T-helper 22 cell (primary cell): ENCODE measurements at places on chromosomes 5 and 9.

- DNase-seq = no peak
These were observed 3.8 kb downstream of the IFNA1 start for GRCh38 chr9:21443849-21444625.

GRCh38 chr5:128532127-128532526 is 5.9 kb downstream of the FBN2 start:
- no peak for DNase-seq

DNA sequence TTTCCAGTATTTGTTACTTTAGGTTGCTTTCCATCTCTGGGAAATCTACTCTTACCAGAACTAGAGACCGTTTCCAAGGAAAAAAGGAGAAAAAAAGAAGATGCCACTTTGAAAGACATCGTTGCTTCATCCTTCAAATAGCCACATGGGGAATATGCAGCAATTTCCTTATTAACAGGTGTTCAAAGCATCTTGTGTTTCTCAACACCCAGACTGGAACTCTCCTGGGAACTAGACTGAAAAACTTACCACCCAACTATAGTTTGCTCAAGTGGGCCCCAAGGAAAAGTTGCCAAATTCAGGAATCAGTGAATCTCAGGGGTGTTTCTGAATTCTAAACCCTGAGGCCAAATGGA is 80.0 kb upstream of the JAK2 start:
- DNase-seq = no peak

GRCh38 chr5:40376566-40376965 is 303.1 kb upstream of the PTGER4 start:
- no peak for DNase-seq

- DNase-seq = no peak
These were observed 49.0 kb downstream of the MSX2 start for GRCh38 chr5:174773371-174773770.

- DNase-seq = no peak
These were observed 40.8 kb downstream of the SNX18 start for GRCh38 chr5:54558362-54558761.

DNA sequence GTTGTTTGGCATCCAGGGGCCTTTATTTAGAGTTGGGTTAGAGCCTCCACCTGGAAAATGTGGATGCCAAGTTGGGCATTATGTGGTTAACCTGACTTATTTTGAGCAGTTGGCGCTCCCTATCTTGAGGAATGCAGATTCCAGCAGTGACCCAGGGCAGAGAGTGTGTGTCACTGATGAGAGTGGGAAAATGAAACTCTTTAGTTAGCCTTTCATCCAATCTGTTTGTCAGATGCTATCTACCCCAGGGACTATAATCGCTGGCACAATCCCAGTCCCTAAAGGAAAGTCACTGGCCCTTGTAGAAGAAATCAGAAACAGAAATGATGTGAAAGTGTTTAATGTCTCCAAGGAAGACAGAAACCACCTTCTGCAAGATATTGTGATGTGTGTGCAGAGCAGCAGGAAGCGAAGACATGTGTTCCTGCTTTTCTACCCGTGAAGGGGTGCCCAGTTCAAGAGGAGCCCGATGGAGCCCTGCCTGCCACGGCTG is 10.2 kb upstream of the STING1 start:
- DNase-seq = no peak

DNA sequence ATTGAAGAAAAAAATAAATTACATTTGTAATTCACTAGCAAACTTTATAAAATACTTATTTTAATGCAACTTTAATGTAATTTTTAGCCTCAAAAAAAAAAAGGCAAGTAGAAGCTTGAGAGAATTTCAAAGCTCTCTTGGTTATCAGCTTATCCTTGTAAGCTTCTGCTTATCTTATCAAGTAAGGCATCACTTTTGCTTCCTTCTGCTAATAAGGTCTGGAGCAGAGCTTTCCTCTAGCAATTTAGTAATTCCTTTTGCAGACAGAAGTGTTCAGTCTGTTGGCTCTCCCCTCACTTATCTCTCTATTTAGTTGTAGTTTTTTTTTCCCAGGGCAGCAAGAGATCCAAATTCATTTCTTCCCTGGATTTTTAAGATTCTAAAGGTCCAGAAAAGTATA is 525.0 kb downstream of the ISL1 start:
- DNase-seq = no peak

- no peak for DNase-seq
These were observed 146.4 kb downstream of the GCNT1 start for GRCh38 chr9:76605321-76605900.

- no peak for DNase-seq
These were observed 55.2 kb downstream of the SLC1A3 start for GRCh38 chr5:36661456-36662220.

DNA sequence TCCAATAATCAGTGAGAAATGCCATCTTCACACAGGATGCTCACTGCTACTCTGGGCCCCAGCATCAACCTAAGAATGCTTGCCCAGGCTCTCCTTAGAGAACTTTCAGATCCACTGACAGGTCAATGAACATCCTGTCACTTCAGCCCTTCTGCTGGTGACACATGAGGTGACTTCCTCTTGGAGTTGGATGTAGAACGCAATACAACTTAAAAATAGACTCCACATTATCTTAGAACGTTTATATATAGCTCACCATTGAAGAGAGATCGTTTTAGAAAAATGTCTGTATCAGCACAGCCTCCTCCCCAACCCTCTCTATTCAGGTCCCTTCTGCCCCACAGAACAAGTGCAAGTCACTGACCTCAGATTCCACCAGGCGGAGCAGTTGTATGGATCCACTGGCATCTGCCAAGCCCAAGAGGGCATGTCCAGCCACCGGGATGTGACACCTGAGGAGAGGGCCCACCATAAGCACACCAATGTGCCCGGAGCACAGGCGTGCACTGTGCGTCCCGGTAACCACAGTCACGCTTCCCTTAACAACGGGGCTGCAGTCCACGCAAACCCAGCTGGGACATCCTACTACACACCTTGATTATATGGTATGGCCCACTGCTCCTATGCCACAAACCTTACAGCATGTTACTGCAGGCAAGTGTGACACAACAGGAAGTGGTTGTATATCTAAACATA is 2.9 kb downstream of the DPH7 start:
- no peak for DNase-seq

GRCh38 chr5:130078661-130079060 is 174.4 kb downstream of the CHSY3 start:
- no peak for DNase-seq

DNA sequence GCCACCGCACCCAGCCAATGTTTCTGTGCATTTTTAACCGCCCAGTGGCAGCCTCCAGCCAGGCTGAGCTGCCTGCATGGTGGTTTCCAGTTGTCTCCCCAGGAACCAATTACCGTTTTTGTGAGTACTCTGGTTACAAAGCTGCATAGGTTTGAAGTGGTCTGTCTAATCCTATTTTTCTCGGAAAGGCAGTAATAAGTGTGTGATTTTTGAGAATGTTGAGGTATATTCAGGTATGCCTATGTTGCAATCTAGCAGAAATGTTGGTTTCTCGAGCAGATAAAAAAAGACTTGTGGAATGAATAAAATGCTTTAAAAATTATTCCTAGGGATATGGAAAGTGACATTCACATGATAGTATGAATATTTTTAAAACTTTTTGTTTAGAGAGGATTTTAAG is 41.5 kb upstream of the ANKH start:
- no peak for DNase-seq

- no peak for DNase-seq
These were observed 68.3 kb downstream of the KCNIP1 start for GRCh38 chr5:170571875-170572852.

GRCh38 chr5:116980581-116980980 is 406.0 kb upstream of the SEMA6A start:
- DNase-seq = no peak

GRCh38 chr5:141617682-141618029 is 1.1 kb downstream of the DIAPH1 start:
- no peak for DNase-seq

DNA sequence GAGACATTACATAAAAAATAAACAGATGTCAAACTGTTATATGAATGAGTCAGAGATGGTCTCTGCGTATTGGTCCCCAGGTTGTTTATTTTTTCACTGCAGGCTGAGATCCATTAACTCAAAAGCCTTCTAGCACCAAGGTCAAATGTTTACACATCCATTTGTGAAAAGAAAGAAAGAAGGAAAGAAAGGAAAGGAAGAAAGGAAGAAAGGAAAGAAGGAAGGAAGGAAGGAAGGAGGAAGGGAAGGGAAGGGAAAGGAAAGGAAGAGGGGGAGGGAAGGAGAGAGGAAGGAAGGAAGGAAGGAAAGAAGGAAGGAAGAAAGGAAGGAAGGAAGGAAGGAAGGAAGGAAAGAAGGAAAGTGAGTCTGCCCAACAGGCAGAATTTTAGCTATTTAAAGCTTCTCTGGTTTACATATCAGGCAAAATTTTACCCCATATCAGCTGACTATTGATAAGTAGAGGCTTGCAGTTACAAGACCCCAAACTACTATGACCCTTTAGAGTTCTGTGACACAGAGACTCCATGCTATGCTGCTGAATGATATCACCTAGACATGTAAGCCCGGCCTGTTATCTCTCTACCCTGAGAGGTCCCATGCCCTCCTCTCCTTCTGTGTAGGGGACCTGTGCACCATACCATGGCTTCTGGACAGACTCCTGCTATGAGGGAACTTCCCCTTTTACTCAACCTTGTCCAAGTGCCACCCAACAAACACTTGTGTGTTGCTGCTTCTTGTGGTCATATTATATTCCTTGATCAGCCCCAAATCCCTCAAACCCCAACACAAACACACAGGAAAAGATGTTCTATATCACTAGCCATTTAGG is 59.0 kb downstream of the DRD1 start:
- no peak for DNase-seq

DNA sequence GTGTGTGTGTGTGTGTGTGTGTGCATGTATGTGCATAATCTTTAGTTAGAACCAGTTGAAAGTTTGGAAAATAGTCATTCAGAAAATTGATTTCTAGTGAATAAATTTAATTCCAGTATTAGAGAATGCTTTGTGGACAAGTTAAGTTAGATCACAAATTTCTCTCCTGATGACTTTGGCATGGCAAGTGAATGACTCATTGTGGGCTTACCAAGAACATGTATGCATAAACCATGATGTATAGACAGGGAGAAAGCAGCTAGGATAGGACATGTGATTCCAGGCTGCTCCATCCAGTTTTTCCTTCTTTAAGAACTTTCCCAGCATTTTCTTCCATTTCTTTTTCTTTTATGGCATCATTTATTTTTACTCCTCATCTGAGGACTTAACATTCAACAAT is 85.7 kb upstream of the SGCD start:
- DNase-seq = no peak

DNA sequence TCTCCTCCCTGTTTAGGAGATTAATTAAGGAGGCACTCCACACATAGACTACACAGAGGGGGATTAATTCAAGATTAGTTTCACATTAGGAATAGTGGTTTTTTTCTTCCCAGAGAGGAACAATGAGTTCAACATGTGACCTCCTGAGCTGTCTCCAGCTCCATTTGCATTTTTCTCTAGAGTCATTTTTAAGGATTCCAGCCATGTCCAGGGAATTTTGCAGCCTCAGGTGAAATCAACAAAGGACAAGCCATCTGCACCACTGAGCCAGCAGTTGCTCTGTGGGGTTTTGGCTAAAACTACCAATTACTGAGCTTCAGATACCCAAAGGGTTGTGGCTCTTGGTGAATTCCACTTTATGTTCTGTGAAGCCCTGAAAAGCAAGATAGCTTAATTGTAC is 258.5 kb upstream of the PPP1R2B start:
- DNase-seq = no peak

DNA sequence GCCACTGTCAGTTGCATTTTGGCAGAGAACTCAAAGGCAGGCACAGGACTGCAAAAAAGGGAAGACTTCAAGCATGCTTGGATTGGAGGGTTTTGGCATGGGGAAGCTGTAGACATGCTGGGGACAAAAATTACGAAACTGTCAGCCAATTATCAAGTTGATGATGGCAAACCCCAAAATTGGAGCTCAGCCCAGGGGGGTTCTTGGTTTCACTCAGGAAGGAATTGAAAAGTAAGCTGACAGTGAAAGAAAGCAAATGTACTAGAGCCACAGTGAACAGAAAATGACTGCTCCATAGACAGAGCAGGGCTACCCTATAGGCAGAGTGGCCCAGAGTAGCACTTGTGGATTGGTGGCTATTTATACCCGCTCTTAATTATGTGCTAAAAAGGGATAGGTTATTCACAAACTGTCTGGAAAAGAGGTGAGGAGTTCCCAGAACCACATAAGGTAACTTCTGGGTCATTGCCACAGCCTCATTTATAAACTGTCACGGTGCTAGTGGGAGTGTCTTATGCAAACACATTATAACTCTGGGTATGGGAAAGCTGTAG is 14.6 kb upstream of the CFAP95 start:
- DNase-seq = no peak

DNA sequence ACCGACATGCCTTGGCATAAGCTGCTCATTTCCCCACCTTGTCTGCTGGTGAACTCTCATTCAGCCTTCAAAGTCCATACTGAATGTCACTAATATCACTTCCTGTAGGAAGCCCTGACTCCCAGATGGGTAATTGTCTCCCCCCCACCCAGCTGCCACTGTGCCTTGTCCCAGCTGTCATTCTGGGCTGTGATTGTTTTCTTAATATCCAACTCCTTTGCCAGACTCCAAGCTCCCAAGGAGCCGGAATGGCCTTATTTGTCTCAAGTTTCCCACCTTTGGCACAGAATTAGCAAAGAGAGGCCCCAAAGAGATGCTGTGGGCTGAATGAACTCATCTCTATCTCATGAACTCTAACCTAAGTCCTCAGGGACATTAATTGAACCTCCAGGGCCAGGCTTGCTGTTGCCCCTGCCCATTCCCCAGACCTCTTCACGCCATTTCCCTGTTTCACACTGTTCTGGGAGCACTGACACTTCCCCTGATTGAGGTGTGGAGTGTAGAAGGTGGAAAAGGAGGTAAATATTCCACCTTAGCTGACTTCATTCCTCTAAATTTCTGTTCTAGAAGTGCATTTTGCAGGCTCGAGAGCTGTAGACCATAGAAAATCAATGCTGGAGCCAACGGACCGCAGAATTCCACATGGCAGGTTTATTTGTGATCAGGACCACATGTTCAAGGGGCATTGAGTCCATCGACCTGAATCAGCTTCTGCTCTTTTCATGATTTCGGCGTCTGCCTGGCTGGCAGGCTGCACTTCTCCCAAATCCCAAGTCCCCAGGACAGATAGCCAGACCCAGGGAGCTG is 4.9 kb upstream of the SH3PXD2B start:
- DNase-seq = no peak

DNA sequence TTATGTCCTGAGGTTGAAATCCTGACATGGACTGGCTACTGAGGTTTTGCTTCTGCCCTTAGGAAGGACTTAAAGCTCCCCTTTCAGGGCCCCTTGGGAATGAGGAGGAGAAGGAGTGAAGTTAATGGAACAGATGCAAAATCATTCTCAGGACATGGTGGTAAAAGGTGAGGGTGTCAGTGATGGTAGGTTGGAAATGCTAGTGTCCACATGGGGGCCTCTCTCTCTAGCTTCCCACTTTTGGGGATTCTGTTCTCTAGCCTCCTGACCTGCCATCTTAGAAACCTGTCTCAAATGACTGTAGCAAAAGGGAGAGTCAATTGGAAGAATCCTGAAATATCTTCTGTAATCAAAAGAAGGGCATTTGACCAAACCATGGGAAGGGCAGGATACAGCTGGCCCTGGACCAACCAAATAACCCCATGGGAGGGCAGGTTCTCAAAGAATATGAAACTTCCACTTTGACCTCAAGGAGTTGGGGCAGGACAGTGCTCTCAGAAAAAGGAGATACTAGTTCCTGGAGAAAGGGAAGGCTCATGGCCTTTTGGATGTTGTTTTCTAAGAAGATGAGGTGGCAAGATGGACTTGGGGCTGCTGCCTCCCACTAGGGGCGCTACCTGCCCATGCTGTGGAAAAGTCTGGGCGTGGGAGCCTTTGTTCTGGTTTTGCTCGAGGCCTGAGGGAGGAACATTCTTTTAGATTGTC is 21.2 kb upstream of the MLANA start:
- no peak for DNase-seq

- DNase-seq = no peak
These were observed 87.4 kb downstream of the SREK1 start for GRCh38 chr5:66231508-66231907.
